Ascending aorta (tissue), 2 donors: ENCODE measurements at places on chromosomes 7 and 10. TPM values are rescaled to one million over a fixed set of nuclear protein-coding genes. Genes with fewer than 3 reads are reported as not detected.

PPP1R17 gene
- not detected for total RNA-seq

GRCh38 chr7:25656581-25657026 lies 428.3 kb upstream of the NPVF start:
- H3K4me3 ChIP-seq = no peak overlapping the region
- H3K4me1 ChIP-seq = no peaks in the 10 kb centered on the region
- no peak for DNase-seq
- H3K27ac ChIP-seq = no peak overlapping the region

TET1 gene
- total RNA-seq = 3.9 TPM

KNDC1 gene
- 0.21 TPM for total RNA-seq

IFIT1B gene
- not detected for total RNA-seq

PUS7 gene
- total RNA-seq = 17.2 TPM

AKR1C8 gene
- not detected for total RNA-seq

GRCh38 chr7:24143547-24143946 lies 140.4 kb upstream of the NPY start:
- H3K36me3 ChIP-seq = no peaks in the 10 kb centered on the region
- DNase-seq = no peak
- H3K4me1 ChIP-seq = no peaks in the 10 kb centered on the region

DNA sequence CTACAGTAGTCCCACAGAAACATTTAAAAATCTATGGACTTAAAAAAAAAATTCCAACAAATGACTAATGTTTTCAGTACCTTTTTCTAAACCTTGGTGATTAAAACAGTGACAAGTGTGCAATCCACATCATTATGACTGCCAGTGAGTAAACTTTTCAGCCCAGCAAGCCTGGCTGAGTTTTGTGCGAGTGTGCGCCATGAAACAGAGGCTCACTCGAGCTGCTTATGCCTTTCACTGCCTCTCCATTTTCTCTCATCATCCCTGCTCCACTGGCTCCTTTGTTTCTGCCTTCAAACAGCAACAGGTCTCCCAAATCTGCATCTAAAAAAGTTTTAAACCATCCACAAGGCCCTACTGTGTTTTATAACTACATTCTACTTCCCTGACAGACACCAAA lies 105.8 kb downstream of the USP6NL start:
- DNase-seq = no peak
- H3K4me1 ChIP-seq = no peaks in the 10 kb centered on the region
- peaks cover 3% of the 10 kb centered on the region for H3K36me3 ChIP-seq
- no peak overlapping the region for H3K27ac ChIP-seq

DNA sequence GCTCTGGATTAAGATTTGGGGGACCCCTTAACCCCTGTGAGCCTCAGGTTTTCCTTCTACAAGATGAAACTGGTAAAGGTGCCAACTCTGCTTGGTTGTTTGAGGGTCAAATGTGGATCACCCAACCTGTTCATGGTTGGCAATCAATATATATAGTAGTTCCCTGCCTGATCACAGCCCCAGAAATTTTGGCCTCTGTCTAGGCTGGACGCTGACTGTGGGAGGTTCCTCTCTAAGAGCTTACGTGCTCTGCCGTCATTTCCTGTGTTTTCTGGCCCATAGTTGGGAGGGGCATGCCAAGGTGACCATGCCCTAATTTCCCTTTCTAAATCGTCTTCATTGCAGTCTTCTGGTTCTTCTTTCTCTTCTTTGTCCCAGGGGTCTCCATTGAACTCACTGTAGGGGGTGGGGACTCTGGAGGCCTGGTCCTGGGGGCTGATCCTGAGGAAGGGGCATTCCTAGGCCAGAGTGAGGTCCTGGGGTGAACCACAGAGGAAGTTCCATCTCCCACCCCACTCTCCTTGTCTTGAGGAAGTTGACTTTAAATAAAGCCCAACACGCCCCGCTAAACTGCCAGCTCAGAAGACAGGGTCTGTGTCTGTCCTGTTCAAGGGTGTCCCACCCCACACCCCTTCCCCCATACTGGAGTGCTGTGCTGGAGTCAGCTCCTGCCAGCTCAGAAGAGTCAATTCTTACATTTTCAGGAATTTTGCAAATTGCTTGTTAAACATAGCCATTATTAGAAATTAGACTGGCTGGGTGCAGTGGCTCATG lies 98.9 kb upstream of the SDK1 start:
- H3K27me3 ChIP-seq = no peaks in the 10 kb centered on the region
- DNase-seq = no peak
- H3K36me3 ChIP-seq = no peaks in the 10 kb centered on the region

DNA sequence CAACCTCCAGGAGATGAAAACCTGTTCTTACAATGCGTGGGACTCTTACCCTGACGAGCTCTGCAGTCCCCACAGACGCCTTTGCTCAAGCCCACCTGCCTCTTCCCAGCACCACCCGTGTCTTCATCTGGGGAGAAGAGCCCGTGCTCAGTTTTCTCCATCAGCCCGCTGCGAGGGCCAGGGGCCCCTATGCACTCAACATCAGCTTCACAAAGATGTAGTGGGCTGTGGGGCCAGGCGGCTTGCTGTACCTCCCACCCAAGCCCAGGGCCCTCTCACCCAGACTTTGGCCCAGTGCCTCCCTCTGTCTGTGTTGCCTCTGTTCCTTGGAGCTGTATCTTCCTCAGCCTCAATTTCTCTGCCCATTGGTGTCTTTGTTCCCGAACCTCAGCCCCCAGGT lies 436.6 kb downstream of the DNAJB6 start:
- DNase-seq = no peak
- no peak overlapping the region for H3K27ac ChIP-seq
- H3K36me3 ChIP-seq = no peaks in the 10 kb centered on the region
- H3K4me3 ChIP-seq = no peak overlapping the region
- no peaks in the 10 kb centered on the region for H3K27me3 ChIP-seq
- H3K4me1 ChIP-seq = no peaks in the 10 kb centered on the region

GRCh38 chr10:71421075-71421434 lies 24.3 kb downstream of the CDH23 start:
- H3K27me3 ChIP-seq = no peaks in the 10 kb centered on the region
- no peaks in the 10 kb centered on the region for H3K36me3 ChIP-seq
- no peak overlapping the region for H3K4me3 ChIP-seq
- H3K4me1 ChIP-seq = no peaks in the 10 kb centered on the region

DNA sequence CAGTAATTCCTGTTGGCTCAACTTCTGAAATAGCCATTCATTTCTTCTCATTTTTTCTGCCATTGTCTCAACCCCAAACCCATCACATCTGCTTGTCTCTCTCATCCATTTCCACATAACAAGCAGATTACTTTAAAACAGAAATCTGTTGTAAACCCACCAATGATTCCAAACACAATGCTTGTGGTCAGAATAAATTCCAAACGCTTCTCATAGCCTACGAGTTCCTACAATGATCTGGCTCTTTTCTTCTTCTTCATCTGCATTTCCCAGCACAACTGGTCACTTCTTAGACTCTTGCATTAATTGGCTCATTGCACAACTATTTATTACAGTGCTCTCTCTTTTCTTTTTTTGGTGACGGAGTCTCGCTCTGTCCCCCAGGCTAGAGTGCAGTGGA lies 364.1 kb downstream of the GATA3 start:
- H3K4me1 ChIP-seq = no peaks in the 10 kb centered on the region
- no peaks in the 10 kb centered on the region for H3K27me3 ChIP-seq
- no peak overlapping the region for H3K4me3 ChIP-seq
- no peaks in the 10 kb centered on the region for H3K36me3 ChIP-seq
- DNase-seq = no peak
- H3K27ac ChIP-seq = no peak overlapping the region

GRCh38 chr10:33293076-33293475 lies 41.4 kb downstream of the NRP1 start:
- no peaks in the 10 kb centered on the region for H3K27me3 ChIP-seq
- no peak for DNase-seq
- peak overlapping the region; percentile 68 for H3K27ac ChIP-seq
- H3K36me3 ChIP-seq = no peaks in the 10 kb centered on the region
- no peak overlapping the region for H3K4me3 ChIP-seq

ERVW-1 gene
- total RNA-seq = not detected

- no peak overlapping the region for H3K4me3 ChIP-seq
- H3K27ac ChIP-seq = no peak overlapping the region
- DNase-seq = no peak
- no peaks in the 10 kb centered on the region for H3K4me1 ChIP-seq
- no peaks in the 10 kb centered on the region for H3K36me3 ChIP-seq
Observed at GRCh38 chr7:150732786-150733481, 4.3 kb upstream of the GIMAP5 start.

DNA sequence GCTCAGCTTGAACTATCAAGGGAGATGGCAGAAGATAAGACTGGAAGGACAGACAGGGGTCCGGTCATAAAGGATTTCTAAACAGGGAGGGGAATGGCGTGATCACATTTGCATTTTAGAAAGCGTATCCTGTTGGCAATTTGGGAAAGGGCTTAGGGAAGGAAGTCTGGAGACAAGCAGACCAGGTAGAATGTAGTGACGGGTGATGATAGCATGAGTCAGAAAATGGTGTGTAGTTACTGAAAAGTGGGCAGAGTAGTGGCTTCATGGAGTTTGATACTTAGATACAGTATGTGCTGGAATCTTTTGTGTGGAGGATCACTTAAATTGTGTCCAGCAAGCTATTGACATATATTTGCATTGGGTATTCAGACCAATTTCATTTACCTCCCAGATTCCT lies 61.2 kb downstream of the LRGUK start:
- H3K36me3 ChIP-seq = no peaks in the 10 kb centered on the region
- DNase-seq = no peak
- H3K27me3 ChIP-seq = no peaks in the 10 kb centered on the region
- H3K4me1 ChIP-seq = no peaks in the 10 kb centered on the region
- no peak overlapping the region for H3K4me3 ChIP-seq

GRCh38 chr10:37146443-37146842 lies 21.0 kb downstream of the ANKRD30A start:
- no peaks in the 10 kb centered on the region for H3K36me3 ChIP-seq
- H3K27me3 ChIP-seq = no peaks in the 10 kb centered on the region
- H3K4me1 ChIP-seq = no peaks in the 10 kb centered on the region

DNA sequence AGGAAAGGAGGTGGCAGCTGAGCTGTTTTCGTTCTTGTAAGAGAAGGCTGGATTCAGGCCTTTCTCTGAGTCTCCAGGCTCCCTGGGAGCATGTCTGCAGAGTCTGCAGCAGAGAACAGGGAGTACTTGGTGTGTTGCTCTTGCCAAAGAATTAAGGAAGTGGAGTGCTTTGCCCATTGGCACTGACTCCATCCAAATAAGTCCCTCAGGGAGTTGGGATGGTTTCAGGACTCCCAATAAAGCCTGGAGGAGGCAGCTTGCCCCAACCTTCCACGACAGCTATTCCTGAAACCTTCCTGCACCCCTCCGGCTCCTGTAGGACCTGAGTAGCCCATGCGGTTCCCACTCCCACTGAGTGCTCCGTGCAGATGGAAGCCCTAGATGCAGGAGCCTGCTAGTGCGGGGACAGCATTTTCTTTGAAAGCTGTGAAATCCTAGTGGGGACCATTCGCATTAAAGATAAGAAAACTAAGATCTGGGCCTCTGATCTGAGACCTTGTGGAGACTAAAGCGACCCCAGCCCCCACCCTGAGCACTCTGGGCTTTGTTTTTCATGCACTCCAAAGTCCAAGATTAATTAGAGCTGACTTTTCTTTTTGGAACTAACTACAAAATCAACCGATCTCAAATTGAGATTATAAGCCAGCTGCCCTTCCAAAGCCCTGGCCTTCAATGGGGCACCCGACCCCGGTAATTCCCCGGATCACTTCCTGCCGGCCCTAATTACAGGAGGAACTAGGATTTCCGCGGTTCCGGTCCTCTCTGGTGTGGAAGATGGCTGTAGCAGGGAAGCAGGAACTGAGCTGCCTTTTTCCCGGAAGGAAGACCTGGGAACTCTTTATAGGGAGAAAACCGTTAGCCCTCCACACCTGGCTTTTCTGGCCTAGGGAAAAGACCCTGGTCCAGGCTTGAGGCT lies 110.2 kb downstream of the COL13A1 start:
- no peaks in the 10 kb centered on the region for H3K36me3 ChIP-seq
- peaks cover 22% of the 10 kb centered on the region for H3K4me1 ChIP-seq
- H3K27ac ChIP-seq = peak overlapping the region; percentile 56
- H3K27me3 ChIP-seq = no peaks in the 10 kb centered on the region
- no peak overlapping the region for H3K4me3 ChIP-seq

NUTM2E gene
- not detected for total RNA-seq

- H3K4me1 ChIP-seq = no peaks in the 10 kb centered on the region
- H3K36me3 ChIP-seq = peaks cover 76% of the 10 kb centered on the region
- H3K4me3 ChIP-seq = no peak overlapping the region
- H3K27me3 ChIP-seq = no peaks in the 10 kb centered on the region
- H3K27ac ChIP-seq = no peak overlapping the region
- no peak for DNase-seq
Observed at GRCh38 chr7:2542916-2543871, 12.1 kb downstream of the BRAT1 start.

GRCh38 chr10:131784363-131785120 lies 116.3 kb upstream of the PPP2R2D start:
- no peak overlapping the region for H3K27ac ChIP-seq
- H3K27me3 ChIP-seq = no peaks in the 10 kb centered on the region
- H3K4me1 ChIP-seq = no peaks in the 10 kb centered on the region
- no peak overlapping the region for H3K4me3 ChIP-seq
- DNase-seq = peak; percentile 46

DNA sequence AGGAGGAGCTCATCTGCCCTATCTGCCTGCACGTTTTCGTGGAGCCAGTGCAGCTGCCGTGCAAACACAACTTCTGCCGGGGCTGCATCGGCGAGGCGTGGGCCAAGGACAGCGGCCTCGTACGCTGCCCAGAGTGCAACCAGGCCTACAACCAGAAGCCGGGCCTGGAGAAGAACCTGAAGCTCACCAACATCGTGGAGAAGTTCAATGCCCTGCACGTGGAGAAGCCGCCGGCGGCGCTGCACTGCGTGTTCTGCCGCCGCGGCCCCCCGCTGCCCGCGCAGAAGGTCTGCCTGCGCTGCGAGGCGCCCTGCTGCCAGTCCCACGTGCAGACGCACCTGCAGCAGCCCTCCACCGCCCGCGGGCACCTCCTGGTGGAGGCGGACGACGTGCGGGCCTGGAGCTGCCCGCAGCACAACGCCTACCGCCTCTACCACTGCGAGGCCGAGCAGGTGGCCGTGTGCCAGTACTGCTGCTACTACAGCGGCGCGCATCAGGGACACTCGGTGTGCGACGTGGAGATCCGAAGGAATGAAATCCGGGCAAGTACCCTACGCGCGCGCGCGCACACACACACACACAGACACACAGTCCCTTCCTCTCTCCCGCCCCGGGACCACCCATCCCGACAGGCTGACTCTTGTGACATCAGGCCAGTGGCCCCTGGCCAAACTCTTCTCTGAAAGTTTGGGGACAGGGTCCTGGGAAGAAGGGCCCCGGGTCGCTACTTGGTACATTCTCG lies 538 bp downstream of the TRIM8 start:
- no peaks in the 10 kb centered on the region for H3K36me3 ChIP-seq
- H3K27ac ChIP-seq = peak overlapping the region; percentile 98
- peak; percentile 90 for DNase-seq
- H3K4me1 ChIP-seq = peaks cover 22% of the 10 kb centered on the region

GRCh38 chr10:126256864-126257263 lies 131.4 kb downstream of the ADAM12 start:
- no peaks in the 10 kb centered on the region for H3K27me3 ChIP-seq
- H3K27ac ChIP-seq = no peak overlapping the region
- no peak for DNase-seq
- no peaks in the 10 kb centered on the region for H3K36me3 ChIP-seq

GRCh38 chr10:102347236-102347828 lies 48.2 kb upstream of the NFKB2 start:
- H3K4me1 ChIP-seq = no peaks in the 10 kb centered on the region
- H3K36me3 ChIP-seq = peaks cover 27% of the 10 kb centered on the region
- H3K27ac ChIP-seq = no peak overlapping the region
- H3K27me3 ChIP-seq = no peaks in the 10 kb centered on the region
- H3K4me3 ChIP-seq = no peak overlapping the region

SUFU gene
- 17.3 TPM for total RNA-seq

PILRA gene
- 25.8 TPM for total RNA-seq

GRCh38 chr10:94180576-94180975 lies 182.2 kb downstream of the NOC3L start:
- DNase-seq = no peak
- no peak overlapping the region for H3K27ac ChIP-seq
- no peaks in the 10 kb centered on the region for H3K27me3 ChIP-seq
- no peaks in the 10 kb centered on the region for H3K4me1 ChIP-seq
- no peaks in the 10 kb centered on the region for H3K36me3 ChIP-seq

MACC1 gene
- total RNA-seq = not detected
